ENCODE measurements at places on chromosomes 4 and X.

DNA sequence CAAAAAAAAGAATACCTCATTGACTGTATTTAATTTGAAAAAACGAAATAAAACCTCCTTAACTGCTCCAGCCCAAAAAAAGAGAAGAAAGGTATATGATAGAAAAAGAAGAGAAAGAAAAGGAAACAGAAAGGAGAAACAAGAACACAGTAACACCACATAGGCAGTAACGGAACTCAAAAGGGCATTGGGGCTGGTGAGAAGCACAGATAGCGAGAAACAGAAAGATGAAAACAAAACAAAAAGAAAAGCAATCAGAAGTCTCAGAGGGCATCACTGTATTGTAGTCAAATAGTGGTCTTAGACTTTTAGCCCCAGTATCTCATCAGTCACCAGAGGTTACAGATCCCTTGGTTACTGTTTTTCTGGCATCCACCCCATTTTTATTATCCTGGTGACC, 88.6 kb downstream of the NFKB1 start:
- no peak for DNase-seq

DNA sequence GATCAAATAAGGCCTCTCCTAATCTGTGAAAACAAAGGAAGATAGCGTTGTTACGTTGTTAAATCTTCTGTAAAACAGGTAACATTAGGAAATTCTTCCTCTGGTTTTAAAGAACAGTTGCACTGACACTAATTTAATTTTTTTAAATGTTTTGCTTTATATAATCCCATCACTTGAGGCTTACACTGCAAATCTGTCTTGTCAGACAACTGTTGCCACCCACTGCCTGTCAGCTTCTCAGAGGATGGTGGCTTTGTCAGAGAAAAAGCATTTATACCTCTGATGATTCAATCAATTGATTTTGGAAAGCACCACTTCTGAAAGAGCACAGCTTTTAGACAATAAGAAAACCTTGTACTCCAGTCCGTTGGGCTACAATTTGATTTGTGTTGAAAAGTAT, 799.1 kb downstream of the FSTL5 start:
- no peak for DNase-seq

DNA sequence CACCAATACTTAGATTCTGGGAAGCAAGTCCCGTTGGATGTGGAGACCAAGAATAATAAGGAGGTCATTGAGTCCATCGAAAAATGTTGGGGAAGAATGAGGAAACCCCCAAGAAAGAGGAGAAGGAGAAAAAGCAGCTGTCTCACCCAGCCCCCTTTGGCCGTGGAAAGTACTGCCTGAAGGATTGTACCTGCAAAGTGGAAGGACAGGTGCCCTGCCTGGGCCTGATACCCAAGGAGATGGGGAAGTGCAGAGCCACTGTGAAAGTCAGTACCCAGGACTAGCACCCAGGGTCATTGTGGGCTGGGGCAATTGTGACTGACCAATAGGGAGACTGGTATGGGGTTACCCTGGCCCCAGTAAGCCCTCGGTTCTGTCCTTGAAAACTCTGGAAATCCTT, 13.8 kb upstream of the CFAP299 start:
- no peak for DNase-seq

- DNase-seq: no peak
Measured at GRCh38 chr4:152974468-152975379, 38.6 kb downstream of the FHDC1 start.

GRCh38 chr4:2371765-2372487, 46.5 kb downstream of the ZFYVE28 start:
- DNase-seq: no peak

- no peak for DNase-seq
Measured at GRCh38 chr4:11632483-11632882, 203.8 kb upstream of the HS3ST1 start.

DNA sequence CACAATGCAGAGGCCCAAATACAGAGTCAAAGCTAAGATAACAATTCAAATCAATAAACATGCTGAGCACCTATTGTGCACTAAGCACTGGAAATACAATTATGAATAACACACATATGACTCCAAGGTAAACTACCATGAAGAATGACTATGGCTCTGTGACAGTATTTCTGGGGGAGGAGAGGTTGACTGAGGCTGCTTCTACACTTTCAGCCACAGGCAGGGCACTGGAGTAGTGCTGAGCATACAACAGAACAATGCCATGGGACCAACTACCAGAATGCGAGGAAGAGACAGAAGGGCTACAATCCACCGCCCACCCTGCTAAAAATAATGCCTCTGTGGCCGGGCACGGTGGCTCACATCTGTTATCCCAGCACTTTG, 13.7 kb downstream of the TEC start:
- no peak for DNase-seq

DNA sequence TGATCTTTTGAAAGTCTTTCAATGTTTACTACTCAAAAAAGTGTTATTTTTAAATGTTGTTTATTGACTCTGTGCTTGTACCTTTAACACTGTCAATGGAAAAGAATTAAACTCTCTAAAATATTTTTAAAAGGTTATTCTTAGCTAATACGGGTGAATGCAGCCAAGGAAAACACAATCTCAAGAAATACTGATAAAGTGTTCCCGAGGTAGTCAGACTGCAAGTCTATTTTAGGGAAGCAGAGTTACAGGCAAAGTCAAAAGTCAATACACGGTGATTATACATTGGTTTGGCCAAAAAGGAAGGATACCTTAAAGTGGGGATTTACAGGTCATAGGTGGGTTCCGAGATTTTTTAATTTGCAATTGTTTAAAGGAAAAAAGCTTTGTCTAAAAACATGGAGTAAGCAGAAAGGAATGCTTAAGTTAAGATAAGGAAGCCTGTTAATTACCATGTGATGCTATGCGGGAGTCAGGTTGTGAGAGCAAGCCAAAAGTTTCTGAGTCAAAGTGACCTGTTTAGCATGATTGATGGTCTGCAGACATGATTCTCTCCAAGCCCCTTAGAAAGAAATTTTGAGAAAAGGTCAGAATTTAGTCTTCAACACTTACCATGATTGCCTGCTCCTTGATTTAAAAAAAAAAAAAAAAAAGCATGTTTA, 288.4 kb downstream of the KLHL4 start:
- no peak for DNase-seq

DNA sequence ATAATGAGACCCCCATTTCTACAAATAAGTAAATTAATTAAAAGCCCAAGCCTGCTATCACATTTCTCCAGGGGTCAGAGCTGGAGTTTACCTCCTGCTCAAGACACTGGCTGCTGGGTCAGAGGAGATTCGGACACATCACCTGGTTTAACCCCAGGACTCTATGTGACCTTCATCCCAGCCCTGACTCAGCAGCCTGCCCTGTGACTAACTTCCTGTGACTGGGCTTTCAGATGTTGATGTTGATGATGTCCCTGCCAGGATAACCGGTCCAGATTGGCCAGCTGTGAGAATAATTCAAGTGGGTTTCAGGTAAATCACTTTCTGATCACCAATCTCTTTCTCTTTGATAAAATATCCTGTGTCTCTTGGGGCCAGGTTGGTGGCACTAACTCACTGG, 102.4 kb upstream of the MAML3 start:
- no peak for DNase-seq

DNA sequence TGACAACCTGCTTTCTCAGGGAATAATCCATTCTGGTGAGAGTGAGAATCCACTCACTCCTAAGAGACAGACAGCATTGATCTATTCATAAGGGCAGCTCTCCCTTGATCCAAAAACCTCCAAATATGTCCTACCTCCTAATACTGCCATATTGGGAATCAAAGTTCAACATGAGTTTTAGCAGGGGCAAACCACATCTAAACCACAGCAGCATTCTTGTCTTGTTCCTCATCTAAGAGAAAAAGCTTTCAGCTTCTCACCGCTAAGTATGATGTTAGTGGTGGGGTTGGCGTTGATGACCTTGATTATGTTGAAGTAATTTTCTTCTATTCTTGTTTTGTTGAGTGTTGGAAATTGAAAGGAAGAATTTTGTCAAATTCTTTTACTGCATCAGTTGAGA, 69.6 kb downstream of the SERTM2 start:
- no peak for DNase-seq

- no peak for DNase-seq
Measured at GRCh38 chr4:16814361-16814760, 84.1 kb downstream of the LDB2 start.

- no peak for DNase-seq
Measured at GRCh38 chrX:41711021-41711667, 12.8 kb upstream of the GPR82 start.

- DNase-seq: no peak
Measured at GRCh38 chrX:105120463-105120862, 100.0 kb downstream of the TEX13A start.

DNA sequence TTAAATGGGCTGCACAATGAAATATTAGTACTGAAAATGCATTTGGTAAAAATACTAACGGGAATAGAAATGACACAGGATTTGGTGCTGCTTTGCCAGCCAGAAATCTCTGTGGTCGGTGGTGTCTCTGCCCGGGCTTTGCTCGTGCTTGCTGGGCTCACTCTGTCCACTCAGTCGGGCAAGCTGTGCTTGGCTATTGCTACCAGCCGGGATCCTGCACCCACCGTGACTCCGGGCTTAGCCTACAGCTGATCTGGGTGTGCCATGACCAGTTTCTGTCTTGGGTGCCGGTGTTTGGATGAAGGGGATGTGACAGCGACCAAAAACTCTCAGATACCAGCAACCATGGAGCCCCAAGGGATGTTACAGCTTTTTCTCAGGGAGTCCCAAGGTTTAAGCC, 487.7 kb downstream of the TECRL start:
- DNase-seq: no peak

DNA sequence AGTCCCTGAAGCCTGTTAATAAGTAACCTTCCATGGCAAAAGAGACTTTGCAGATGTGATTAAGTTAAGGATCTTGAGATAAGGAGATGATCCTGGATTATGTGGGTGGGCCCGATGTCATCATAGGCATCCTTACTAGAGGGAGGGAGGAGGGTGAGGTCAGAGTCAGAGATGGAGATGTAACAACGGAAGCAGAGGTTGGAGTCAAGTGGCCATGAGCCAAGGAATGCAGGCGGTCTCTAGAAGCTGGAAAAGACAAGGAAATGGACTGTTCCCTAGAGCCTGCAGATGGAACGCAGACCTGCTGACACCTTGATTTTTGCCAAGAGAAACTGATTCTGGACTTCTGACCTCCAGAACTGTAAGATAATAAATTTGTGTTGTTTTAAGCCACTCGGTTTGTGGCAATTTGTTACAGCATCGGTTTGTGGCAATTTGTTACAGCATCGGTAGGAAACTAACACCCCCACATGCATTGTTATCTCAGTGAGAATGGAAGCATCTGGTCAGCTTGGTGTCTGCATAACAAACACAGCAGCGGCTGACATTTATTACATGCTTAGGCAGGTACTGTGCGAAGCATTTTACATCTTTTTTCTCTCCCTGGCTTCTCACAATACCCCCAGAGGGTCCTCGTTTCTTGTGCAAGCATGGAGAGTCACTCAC, 55.6 kb downstream of the CLDN34 start:
- no peak for DNase-seq

DNA sequence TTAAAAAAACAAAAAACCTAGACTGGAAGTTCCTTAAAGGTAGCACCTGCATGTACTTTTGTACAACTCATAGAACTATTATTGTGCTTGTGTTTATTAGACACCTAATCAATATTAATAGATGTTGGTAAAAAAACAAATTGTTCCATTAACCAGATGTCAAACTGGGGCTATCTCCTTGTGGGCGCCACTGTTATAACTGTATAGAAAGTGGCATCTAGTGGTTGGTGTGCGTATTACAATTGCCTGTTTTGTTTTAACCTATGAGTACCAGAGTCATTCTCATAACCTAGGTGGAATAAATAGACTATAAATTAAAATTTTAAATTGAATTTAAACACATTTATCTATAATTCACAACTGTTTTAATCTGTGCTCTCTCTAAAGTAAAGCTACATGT, 97.4 kb downstream of the COL4A5 start:
- DNase-seq: peak; percentile 58

DNA sequence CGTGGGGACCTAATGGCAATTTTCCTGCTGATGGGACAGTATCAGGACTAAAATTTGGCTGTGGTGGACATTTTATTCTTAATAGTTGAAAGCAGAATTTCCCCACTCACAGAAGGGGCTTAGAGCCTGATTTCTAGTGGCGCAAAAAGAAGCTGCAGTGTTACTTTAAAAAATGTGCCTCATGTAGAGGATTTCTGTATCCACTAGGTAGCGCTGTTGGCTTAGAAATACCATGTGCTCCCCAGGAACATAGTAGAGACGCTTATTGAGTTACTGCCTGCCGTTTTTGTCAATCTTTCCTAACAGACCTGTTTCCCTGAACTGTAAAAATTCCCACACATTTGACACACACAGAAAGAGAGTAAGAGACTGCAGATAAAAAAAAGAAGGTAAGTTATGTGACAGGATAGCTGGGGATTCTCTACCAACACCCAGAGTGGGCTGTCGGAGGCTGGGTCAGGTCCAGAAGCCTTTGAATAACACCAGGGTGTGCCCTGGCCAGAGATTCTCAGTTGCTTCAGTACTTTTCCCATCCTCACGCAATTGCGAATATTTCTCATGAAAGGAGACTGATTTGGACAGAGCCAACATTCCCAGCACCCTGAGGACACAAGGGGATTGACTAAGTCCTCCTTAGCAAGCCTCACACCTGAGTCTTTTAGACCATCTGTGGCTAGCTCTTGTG, 88.4 kb downstream of the ZXDA start:
- peak; percentile 73 for DNase-seq

GRCh38 chr4:38279650-38280322, 319.6 kb downstream of the PTTG2 start:
- DNase-seq: peak; percentile 3

- no peak for DNase-seq
Measured at GRCh38 chrX:66547847-66548369, 91.0 kb downstream of the EDA2R start.

GRCh38 chr4:154858166-154858565, 77.1 kb downstream of the RBM46 start:
- DNase-seq: no peak

DNA sequence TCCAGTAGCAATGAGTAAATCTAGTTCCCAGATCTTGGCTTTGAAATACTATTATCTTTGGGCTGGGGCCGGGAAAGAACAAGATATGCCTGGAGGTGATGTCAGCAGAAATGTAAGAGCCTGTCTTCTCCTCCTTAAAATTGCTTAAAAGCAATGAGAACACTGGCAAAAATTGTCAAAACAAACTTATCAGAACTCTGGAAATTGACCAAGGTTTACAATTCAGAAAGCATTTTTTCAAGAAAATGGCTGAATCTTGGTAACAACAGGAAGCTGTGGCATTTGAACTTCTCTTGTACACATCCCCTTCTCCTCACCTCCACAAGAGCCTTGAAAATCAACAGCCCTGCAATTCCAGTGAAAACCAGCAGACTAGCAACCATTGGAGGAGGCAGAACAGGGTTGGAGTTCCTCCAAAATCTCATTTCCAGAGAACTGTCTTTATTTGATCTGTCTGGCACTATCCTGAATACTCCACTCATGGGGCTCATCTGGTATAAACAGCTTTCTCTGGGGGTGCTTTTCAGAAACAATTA, 13.5 kb downstream of the TIMP1 start:
- DNase-seq: peak; percentile 9

DNA sequence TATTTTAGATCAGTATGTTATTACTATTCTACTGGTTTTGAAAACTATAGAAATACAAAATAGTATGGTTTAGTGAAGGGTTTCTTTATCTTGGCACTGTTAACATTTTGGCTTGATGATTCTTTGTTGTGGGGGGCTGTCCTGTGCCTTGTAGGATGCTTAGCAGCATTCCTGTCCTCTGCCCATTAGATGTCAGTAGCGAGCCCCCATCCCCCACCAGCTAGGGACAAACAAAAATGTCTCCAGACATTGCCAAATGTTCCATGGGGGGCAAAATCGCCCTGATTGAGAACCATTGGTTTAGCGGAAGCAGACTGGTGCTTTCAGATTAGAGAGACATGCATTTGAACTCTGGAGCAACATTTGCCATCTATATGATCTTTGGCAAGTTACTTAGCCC, 23.3 kb downstream of the SPARCL1 start:
- DNase-seq: no peak

GRCh38 chr4:15001248-15001868, 923 bp upstream of the CPEB2 start:
- DNase-seq: peak; percentile 68

Measured in NCI-H1092 treated with DMSO at 0.1 percent for 48 hours (cell line).